ENCODE measurements at places on chromosomes 7 and 10.

DNA sequence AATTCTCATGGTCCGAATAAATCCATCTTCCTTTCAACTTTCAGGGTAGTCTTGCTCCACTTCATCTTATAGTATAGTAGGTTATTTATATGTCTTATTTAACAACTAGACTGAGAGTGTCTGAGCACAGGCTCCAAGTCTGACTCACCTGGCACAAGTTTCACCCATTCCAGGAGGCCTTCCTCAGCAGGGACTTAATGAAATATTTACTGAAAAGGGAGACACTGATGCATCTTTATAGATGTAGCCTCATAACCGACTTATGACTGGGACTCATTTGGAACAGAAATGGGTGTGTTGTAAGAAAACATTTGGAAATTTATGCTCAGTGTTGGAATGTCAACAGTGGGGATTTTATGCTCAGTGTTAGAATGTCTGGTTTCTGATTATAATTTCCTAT, 59.9 kb downstream of the CH25H start:
- no peak for DNase-seq

DNA sequence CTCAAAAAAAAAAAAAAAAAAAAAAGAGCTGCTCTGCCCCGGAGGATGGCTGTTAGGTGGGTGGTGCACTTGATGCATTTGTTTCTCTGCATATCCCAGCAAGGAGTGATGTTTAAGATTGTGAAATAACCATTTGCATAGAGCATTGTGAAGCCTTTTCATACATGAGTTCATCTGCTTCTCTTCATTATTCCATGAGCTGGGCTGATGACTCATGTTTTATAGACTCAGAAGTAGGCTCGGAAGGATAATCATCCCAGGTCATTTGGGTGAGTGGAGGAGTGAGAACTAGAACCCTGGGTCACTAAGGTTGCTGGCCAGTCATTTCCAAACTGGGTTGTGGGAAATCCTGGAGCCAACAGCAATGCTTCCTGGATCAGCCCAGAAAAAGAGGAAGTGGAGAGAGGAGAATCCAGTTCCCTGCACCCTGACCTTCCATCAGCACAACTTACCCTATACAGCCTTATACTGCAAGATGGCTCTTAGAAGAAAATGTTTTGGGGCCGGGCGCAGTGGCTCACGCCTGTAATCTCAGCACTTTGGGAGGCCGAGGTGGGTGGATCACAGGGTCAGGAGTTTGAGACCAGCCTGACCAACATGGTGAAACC, 45.3 kb downstream of the TACC2 start:
- no peak for DNase-seq

GRCh38 chr10:93875032-93875358, 18.8 kb upstream of the SLC35G1 start:
- DNase-seq, result no peak

- no peak for DNase-seq
Measured at GRCh38 chr7:157565981-157566630, 229.3 kb downstream of the DNAJB6 start.

GRCh38 chr10:70669015-70669414, 3.3 kb upstream of the ADAMTS14 start:
- no peak for DNase-seq

- DNase-seq, result no peak
Measured at GRCh38 chr7:92010215-92010614, 69.6 kb downstream of the AKAP9 start.

- no peak for DNase-seq
Measured at GRCh38 chr7:77752016-77752415, 46.2 kb downstream of the TMEM60 start.

DNA sequence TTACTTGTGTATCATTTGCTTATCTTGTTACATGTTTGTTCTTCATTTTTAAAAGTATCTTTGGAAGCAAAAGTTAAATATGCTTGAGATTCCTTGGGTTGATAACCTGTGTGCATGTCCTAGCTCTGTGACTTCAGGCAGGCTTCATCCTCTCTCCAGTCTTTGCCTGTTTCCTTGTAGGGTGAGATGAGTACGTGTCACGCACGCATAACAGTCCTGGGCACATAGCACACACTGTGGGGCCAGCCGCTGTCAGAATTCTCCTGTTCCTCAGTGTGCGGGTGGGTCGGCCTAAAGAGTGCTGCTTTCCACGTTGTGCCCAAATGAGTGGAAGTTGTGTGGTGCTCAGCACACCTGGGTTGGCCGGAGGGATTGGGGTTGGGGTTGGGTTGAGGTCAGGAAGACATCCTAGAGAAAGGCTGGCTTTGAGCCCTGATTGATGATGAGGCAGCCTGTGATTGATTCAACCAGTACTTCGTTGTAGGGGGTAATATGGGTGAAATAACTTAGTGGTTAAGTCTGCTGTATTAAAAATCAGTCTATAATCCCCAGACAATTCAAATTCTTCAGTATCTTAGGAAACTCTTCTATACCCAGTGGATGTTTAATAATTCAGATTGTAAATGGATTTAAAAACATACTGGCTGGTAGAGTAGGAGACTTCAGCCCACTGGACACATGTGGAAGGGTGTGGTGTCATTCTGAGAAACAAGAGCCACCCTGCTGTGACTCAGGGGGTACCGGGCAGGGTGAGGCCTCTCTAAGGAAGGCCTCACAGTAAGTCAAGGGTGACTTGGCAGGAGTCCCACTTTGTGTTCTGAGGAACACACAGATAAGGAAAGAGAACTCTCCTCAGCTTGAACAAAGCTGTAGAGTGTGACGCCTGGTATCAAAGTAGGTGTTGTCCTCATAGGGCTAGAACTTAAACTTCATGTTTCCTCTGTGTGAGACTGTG, 54.8 kb downstream of the DAGLB start:
- peak; percentile 70 for DNase-seq

- no peak for DNase-seq
Measured at GRCh38 chr10:78620985-78621799, 447.6 kb upstream of the ZMIZ1 start.

DNA sequence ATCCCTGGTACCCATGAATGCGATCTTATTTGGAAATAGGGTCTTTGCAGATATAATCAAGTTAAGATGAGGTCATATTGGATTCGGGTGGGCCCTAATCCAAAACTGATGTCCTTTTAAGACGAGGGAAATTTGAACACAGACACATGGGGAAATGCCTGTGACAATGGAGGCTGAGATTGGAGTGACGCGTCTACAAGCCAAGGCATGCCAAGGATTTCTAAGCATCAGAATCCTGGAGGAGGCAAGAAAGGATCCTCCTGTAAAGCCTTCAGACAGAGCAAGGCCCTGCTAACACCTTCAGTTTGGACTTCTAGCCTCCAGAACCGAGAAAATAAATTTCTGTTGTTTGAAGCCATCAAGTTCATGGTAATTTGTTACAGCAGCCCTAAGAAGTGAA, 18.5 kb downstream of the PARP12 start:
- DNase-seq, result no peak

DNA sequence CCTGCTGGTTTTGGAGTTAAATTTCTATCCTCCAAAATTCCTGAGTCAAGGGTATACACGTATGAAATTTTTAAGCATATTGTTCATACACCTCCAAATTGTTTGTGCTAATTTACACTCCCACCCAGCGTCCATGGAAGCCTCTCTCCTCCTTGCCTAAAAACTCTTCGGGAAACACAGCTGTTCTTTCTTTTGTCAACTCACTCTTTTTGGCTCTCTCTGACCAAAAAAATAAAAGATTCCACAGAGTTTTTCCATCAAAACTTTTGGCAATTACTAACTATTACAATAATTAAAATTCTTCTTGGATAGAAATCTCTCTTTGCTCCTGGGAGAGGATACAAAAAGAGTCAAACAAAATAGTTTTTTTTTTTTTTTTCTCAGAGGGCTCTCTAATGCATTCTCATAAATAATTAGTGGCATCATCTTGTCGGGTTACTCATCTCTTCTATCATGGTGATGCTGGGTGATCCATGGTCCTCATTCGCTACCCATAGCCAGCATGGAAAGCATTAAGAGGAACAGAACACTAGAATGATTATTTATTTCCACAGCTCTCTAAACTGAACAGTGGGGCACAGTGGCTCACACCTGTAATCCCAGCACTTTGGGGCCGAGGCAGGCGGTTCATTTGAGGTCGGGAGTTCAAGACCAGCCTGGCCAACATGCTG, 310.7 kb downstream of the SFMBT2 start:
- DNase-seq, result no peak

- no peak for DNase-seq
Measured at GRCh38 chr10:98238391-98238790, 29.6 kb downstream of the LOXL4 start.

- peak; percentile 33 for DNase-seq
Measured at GRCh38 chr7:6437251-6437650, 10.5 kb downstream of the DAGLB start.

DNA sequence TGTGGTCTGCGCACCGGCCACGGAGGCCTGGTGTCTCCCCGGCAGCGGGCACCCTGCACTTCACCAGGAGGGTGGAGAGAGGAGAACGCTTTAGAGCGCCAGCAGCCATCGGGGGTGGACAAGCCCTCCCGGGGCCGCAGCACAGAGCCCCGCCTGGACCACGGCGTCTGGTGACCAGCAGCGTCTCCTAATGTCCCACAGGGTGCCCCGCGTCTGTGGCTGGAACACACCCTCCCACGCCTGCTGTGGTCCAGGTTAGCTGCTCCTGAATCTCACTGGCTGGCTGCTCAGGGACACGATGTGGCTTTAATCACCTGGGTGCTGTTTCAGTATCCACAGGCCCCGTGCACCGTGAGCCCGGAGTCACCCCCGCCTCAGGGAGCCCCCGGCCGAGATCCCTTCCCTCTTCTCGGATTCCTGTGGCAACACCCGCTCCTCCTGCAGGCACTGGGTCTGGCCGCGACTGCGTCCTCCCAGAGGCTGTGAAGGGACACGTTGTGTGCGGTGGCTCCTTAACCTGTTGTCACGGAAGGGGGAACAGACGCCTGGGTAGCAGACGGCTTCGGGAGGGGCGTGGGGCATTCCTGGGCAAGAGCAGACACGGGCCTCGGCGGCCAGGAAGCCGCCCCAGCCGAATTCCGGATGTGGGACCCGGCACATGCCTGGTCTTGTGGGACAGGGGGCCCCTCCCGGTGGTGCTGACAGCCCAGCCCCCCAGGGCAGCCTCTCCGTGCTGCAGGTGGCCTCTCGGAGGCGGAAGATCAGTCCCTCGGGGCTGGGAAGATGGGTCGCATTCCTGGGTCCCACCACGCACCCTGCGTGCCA, 78.9 kb downstream of the FOXL3 start:
- no peak for DNase-seq

GRCh38 chr10:31959461-31960173, 31.0 kb upstream of the ARHGAP12 start:
- DNase-seq, result no peak

DNA sequence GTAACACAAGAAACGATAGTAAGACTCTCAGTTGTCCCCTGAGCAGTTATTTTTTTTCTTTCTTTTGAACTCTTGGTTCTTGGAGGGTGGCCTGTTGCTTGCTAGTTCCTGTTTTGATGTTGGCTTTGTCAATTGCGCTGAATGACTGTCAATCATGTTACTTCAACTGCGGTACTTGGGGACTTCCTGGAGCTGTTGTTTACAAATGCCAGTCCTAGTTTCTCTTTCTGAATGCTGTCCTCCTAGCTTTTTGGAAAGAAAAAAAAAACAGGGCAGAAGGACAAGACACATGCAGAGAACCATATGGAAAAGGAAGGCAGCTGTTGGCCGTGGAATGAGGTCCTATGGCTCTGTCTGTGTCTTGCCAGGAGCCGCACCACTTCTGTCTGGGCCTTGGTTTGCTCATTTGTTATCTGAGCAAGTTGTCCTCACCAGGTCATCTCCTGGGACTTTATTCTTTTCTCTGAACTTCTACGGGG, 7.0 kb upstream of the PDCD4 start:
- peak; percentile 35 for DNase-seq

DNA sequence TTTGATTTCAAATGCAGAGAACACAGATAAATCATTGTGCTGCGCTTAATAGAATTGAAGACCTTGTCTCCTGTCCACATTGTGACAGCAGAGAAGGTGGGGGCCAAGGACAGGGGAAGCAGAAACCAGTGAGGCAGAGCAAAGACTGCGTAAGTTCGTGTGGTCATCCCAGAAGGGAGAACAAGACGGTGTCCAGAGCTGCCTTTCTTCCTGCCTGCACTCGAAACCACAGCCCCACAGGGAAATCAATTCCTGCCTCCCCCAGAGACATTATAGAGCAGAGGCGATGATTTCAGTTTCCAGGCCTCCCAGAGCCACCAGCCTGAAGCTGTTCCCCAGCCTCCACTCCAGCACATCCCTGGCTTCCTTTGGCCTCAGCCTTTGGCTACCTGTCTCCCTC, 39.7 kb upstream of the UCN3 start:
- no peak for DNase-seq

DNA sequence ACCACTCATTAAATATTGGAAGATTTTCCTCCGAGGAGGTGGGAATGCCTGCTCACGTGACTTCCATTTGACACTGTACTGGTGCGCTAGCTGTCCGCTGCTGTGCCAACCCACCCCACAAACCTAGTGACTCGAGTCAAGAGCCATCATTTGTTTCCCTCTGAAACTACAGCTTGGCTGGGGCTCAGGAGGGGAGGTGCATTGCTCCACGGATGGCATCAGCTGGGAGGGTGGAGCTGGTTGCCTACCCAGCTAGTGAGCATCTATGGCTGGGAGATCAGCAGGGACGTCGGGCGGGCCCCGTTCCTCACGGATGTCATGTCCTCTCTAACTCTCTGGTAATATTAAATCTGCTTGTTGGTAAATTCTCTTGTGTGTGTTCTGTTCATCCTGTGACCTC, 9.5 kb upstream of the FOXL3 start:
- no peak for DNase-seq

GRCh38 chr10:89215511-89215910, 8.4 kb upstream of the CH25H start:
- DNase-seq, result no peak

DNA sequence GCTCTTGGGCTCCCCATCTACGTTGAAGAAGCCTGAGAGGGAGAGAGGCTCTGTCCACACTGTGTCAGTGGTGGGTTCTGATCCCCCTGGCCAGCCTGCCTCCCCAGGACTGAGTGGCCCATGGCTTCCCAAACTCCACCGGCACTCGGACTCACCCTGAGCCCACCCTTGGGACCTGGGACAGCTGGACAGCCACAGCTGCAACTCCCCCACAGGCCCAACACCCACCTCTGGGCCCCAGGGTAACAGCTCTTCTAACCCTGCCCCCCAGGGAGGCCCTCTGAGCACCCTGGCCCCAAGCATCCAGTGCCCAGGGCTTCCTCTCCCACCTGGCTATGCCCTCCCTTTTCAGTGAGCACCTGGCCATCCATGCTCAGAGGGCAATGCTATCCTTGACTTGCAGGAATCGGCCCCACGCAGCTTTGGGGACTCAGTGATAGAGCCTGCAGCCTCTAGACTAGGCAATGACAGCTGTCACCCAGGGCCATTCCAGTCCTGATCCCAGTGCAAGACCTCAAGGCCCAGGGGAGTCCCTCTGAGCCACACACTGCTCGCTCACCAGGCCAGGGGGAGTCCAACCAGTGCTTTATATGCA, 17.9 kb downstream of the OGDHL start:
- DNase-seq, result no peak

Data from stimulated activated CD4-positive, alpha-beta T cell treated with anti-CD3 and anti-CD28 coated beads, Interleukin-15, amount 100 ng/mL, for 24 hours (primary cell).